A172 (cell line): ENCODE measurements at places on chromosomes 12 and 14. TPM values are rescaled to one million over a fixed set of nuclear protein-coding genes. Genes with fewer than 3 reads are reported as not detected.
A peak's percentile ranks its signal among the peaks of the same experiment; 100 is the strongest.

The CISTR gene
- not detected in 2 replicates for total RNA-seq

GRCh38 chr12:133129368-133130037, 571 bp downstream of the ZNF891 start:
- DNase-seq = peak; percentile 26

- DNase-seq = no peak
These were observed 241.4 kb downstream of the TMEM117 start for GRCh38 chr12:44077294-44077693.

- no peak for DNase-seq
These were observed 969.3 kb downstream of the TMTC2 start for GRCh38 chr12:83656004-83656403.

DNA sequence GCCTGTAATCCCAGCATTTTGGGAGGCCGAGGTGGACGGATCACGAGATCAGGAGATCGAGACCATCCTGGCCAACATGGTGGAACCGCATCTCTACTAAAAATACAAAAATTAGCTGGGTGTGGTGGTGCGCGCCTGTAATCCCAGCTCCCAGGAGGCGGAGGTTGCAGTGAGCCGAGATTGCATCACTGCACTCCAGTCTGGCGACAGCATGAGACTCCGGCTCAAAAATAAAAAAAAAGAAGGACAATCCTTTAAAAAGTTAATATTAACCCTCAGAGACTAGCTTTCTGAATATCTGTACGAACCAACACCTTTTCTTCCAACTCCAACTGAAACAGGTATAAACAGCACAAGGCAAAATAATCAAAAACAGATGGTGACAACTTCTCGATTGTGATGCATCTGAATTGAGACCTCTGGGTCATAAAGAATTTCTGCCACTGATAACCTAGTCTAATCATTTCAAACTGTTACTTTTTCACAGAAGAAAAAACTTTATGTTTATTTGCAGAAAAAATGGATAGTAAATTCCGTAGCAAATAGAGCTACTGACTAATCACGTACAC, 27.8 kb downstream of the CLIP1 start:
- DNase-seq = no peak
